ENCODE measurements at places on chromosomes 3 and 15. TPM values are rescaled to one million over a fixed set of nuclear protein-coding genes. Genes with fewer than 3 reads are reported as not detected.

The LSG1 gene
- 37.8 TPM for total RNA-seq

The ST3GAL6 gene
- total RNA-seq: 3.6 TPM

The ILDR1 gene
- total RNA-seq: 7.4 TPM

GRCh38 chr3:66655044-66655443 lies 154.2 kb upstream of the LRIG1 start:
- DNase-seq: no peak

DNA sequence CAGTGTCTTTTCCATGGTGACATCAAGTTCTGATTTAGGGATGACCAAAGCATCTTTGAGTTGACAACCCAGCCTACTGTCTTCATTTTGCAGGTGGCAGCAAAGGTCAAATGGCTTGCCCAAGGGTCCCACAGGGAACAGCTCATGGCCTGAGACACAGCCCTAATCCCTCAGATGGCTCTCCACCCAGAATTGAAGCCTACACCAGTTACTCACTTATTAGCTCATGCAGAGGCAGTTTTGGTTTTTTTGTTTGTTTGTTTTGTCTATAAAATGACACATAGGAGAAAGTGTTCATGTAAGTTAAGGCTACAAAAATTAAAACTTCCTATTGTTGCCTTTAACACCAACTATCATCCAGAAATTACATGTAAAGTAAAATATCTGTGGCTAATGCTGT lies 167.9 kb downstream of the OSBPL10 start:
- DNase-seq: no peak

- DNase-seq: no peak
These were observed 12.7 kb upstream of the ST3GAL6 start for GRCh38 chr3:98750276-98750919.

DNA sequence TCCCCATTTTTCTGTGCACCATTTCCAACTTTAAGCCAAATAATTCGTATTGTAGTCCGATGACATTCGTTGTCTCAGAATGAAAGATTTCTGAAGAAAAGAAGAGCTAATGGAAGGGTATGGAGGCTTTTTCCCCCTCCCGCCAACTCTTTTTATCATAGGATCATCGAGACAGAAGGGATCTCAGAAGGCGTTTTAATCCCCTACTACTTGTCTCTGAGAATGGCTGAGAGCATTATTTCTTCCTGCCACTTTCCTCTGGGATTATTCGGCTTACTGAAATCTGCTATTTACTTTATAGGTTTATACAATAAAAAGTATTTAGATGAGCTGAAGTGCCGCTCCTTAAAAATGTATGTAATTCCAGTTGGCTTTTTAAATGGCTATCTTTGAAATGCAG lies 789.8 kb downstream of the EDEM1 start:
- no peak for DNase-seq

GRCh38 chr3:50602595-50603191 lies 8.9 kb downstream of the CISH start:
- DNase-seq: peak; percentile 53

DNA sequence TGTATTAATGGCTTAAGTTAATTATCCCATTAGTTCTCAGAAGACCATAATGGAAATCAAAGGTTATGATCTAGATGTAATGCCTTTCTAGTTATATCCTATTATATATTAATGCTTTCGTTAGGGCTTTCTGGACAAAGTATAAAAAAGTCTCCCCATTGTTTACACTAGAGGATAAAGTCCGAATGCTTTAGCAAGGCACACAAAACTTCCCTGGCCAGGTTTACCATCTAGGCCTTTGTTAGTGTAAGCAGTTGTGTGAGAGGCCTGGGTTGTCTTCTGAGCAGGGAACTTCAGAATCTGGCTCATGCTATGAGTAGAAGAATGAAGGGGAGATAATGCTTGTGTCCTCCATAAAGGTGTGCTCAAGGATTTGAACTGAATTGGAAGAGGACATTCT lies 106.3 kb upstream of the MEIS2 start:
- peak; percentile 15 for DNase-seq

DNA sequence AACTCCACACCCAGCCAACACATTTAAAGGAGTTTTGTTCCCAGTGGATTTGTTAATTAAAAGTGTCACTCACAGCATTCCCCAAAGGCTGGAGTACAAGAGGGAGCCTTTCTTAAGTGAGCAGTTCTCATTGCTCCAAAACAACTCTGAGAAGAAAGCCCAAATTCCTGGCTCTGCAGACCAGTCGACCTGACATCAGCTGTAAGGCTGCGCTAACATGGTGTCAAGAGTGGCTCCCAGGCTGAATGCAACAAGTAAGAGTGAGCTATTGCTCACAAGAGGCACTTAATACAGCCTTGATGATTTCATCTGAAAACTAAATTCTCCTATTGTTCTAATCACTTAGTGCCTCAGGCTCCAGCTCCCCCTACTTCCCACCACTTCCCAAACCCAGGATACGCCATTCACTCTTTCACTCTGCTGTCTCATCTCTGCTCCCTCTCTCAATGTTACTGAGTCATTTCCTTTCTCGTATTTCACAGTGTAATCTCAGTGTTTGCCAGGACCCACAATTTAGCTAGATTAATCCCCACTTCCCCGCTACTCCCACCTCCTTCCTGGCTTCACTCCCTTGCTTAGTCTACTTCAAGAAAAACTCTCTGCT lies 81.8 kb downstream of the WWTR1 start:
- DNase-seq: no peak
